ENCODE measurements at places on chromosomes 2 and 18. TPM values are rescaled to one million over a fixed set of nuclear protein-coding genes. Genes with fewer than 3 reads are reported as not detected.

GRCh38 chr18:22417496-22418188, at the start of gene CTAGE1:
CTAGE1 (minus strand) TSS chr18:22417915; CDS start chr18:22417811, 104 bp downstream.
- peak; percentile 90 for DNase-seq

KCTD18 gene
- 2.0 TPM for total RNA-seq

DNA sequence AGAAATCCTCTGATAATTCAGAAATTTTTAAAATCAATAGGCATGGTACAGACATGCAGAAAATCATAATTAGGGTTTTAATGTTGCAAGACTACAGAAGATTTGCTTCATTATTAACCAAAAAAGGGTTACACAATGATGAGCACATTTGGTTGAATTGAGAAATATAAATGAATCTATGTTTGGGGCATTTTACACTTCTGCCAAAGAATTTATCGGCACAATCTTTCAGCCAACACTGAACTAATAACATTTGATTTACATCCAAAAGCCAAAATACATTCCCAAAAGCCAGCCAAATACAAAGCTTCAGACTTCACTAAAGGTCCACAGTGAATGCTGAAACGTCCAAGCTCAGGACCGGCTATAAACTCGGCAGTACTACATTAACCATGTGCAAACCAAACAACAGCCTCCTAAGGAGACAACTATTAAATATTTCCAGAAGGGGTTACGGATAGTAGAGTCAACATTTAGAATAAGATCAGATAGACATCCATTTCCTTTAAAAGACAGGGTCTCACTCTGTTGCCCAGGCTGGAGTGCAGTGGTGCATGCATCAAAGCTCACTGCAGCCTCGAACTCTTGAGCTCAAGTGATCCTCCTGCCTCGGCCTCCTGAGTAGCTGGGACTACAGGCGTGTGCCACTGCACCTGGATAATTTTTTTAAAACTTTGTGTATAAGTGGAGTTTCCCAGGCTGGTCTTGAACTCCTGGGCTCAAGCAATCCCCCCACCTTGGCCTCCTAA, 29.4 kb downstream of the SPRED2 start:
- no peak for DNase-seq

DNA sequence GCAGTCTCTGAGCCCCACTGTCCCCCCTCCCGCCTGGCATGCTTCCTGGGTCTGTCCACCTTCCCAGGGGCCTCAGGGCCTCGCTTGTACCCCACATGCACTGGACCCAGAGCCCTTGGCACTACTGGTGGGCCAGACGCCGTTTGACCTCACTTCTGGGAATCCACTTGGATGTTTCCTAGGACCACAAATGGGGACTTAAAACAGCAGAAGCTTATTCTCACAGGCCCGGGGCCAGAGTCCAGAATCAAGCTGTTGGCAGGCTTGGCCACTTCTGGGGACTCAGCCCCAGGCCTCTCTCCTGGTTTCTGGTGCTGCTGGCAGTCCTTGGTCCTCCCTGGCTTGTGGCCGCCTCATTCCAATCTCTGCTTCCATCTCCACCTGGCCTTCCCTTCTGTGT, 19.6 kb downstream of the ANO7 start:
- DNase-seq: no peak

DNA sequence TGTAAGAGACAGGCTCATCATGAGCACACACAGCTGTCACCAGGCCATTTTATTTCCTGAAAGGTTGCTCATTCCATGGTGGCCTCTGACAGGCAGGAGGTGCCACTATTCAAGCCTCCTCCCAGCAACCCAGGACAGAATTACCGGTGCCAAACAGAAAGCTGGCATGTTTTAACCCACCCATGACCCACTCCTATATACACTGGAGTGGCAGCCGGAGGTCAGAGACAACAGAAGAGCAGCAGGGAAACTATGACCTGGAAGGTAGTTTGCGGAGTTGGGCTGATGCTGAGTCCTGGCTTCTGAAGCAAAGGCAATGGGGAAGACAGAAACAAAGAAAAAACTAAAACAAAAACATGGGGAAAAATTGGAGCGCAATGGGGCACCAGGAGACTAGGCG, 2.3 kb downstream of the RFTN2 start:
- DNase-seq: peak; percentile 16

- DNase-seq: no peak
Measured at GRCh38 chr2:133841900-133842299, 273.6 kb upstream of the NCKAP5 start.

GRCh38 chr2:37457401-37457901, 113.0 kb downstream of the QPCT start:
- no peak for DNase-seq

TPO gene
- total RNA-seq: not detected

GRCh38 chr2:23685181-23685580, 241.7 kb downstream of the ATAD2B start:
- DNase-seq: no peak

DNA sequence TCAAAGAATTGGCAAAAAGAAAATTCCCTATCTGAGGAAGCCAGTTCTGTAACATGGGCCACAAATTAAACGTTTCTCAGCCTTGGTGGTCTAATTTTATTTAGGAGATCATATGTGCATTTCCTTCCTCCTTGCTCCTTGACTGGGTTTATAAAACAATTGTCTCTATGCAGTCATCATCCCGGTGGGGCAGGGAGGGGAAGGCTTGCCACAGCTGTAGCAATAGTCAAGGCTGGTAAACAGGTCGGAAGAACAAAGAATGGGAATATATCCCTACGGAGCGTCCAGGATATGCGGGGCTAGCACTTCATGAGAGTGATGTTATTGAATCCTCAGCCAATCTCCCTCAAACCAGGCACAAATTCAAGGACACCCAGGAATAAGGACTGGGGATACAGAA, 143.8 kb downstream of the RNF152 start:
- DNase-seq: no peak

INO80B gene
- total RNA-seq: 21.8 TPM

DNA sequence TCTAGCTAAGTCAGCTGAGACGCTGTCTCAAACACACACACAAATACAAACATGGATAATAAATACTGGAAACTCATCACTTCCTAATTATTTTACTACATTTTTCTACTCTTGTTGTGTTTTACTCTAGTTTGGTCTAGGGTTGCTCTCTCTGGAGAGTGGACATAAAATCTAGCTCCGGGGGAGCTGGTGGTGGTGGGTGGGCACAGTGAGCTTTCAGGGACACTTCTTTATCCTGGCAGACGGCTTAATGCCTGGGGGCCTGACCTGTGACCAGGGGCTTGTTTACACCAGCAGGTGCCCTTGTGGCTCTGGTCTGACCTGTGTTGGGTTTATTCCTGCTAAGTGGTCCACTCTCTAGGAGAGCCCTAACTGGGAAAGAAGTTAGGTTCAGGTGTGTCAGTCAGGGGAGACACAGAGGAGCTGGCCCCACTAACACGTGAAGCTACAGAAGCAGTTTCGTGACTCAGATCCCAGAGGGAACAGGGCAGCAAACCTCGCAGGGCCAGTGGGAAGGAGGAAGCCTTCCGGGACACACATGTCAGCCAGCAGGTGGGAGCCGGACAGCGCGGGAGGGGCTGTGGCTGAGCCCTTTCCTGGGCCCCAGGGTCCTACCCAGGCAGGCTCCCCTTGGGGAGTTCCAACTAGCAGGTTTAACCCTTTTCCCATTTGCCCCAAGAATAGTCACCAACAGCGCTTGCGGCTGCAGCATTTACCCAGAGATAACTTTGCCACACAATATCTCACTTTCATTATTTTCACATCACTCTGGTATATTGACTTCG, 22.5 kb upstream of the BOK start:
- DNase-seq: no peak

DNA sequence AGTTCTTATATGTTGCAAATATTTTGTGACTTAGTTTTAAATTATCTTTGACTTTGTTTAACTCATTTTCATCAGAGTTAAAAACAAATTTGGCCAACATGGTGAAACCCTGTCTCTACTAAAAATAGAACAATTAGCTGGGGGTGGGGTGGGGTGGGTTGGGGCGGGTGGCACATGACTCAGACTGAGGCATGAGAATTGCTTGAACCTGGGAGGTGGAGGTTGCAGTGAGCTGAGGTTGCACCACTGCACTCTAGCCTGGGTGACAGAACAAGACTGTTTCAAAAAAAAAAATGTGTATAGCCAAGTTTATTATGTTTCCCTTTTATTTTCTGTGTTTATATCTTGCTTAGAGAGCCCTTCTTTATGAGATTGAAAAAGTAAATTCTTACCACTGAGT, 14.2 kb upstream of the LIPG start:
- DNase-seq: no peak

TRIM54 gene
- total RNA-seq: 3.3 TPM

DNA sequence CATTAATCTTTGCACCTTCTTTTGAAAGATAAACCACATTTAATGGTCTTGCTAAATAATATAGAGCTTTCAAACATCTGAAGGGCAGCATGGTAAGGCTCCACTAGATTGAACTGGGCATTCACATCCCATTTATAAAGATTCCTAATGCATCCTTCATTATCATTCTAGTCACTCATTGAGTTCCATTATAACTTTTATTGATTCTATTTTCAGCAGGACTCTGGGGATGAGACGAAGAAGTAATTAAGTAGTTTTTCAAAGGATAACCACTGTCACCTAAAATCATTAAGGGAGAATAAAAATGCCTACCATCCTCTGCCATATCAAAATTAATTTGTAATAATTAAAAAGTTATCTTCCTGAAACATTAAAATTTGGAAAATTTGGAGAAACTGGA, 60.2 kb upstream of the CTNNA2 start:
- DNase-seq: no peak

- no peak for DNase-seq
Measured at GRCh38 chr2:71353248-71353647, 21.7 kb downstream of the ZNF638 start.

DNA sequence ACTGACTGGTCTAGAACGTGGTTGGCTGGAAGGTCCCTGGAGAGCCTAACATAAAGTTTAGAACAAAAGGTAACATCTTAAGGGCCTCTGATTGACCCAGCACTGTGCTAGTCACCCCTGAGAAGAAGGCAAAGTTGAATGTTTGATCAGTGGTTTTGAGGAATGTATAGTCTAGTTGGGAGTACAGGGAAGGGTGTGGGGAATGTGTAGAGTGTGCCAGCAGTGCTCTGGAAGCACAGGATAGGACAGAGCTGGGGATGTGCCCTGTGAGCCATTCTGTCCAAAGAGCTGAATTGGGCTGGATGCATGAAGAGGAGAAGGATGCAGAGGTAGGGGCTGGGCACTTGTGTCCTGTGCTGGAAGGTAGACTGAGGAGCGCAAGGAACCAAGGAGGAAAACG, 41.0 kb upstream of the DOCK10 start:
- DNase-seq: no peak

- no peak for DNase-seq
Measured at GRCh38 chr18:32470460-32470713, 295 bp downstream of the GAREM1 start.

GRCh38 chr2:234033174-234033573, 17.3 kb upstream of the SPP2 start:
- no peak for DNase-seq

DNA sequence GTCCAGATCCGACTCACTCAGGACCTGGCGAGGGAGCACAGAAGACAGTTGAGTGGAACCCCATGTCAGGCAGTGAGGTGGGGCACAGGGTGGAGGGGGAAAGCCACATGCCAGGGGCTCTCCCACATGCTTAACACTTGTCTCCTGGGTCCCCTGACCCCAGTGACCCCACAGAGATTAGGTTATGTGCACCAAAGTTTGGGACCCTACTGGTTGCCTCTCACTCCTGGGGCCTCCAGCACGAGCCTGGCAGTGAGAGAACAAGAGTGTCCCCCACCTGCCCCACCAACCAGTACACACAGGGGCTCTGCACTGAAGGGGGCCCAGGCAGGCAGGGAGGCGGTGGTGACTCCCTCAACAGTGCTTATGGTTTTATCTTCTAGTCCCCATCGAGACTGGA, 58.3 kb downstream of the CIB4 start:
- DNase-seq: no peak

GRCh38 chr18:55821219-55821618, 233.2 kb upstream of the TCF4 start:
- DNase-seq: no peak

DNA sequence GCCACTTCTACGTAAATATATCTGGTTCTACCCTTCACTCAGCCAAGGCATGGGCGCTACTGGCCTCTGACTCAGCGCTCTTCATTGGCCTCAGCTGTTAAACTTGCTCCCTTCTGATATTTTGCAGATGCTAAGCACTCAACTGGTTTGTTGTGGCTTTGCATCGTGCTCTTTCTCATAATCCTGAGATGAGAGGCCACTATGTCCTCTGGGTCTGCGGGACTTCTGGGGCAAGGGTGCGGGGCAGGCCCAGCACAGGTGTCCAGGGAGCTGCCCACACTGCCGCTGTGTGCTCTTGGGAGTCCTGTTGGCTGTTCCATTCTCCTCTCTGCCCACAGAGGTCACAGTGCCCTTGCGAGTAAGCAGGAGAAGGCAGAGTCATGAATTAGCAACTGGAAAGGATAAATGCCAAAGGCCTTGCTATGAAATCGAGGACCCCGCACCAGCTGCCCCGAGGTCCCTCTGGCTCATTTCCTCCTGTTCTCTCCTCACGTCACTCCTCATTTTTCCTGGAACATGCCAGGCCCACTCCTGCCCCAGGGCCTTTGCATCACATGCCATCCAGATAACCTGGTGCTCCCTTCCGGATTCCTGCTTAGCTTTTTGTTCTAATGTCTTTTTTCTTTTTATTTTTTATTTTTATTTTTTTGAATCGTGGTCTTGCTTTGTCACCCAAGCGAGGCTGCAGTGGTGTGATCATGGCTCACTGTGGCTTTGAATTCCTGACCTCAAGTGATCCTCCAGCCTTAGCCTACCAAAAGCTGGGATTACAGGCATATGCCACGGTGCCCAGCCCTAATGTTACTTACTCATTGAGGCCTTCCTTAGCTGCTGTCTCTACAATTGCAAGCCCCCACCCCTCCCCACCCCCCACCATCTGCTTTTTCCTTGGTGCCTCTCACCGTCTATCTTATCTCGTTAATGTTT, 34.9 kb upstream of the MAT2A start:
- DNase-seq: no peak

GRCh38 chr2:97806738-97807618, 93.6 kb downstream of the ZAP70 start:
- peak; percentile 88 for DNase-seq

DNA sequence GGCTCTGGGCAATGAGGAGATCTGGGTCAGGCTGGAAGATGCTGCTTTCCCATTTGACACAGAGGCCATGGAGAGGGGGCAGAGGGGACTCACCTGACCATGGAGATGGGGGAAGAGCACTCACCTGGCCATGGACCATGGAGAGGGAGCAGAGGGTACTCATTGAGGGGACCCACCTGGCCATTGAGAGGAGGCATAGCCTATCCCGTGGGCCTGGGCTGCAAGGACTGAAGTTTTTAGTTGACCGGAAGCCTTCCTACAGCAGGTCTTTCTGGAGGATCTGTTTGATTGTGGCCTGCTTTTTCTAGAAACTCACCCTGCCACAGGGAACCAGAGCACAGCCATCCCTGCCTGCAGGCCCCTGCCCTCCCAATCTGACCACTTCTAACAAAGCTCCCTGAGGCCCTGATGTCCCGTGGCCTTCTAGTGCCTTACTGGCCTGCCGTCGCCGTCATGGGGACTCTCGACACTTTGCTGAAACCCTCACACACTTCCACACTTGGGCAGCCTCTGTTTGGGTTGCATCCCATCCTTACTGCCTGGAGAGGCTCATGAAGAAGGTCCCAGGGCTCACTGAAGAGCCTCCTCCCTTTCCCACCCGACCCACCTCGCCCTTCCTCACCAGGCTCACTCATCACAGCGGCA, 5.1 kb upstream of the PROM2 start:
- DNase-seq: no peak
